Foreskin keratinocyte (primary cell): ENCODE measurements at places on chromosomes 7 and 10. TPM values are rescaled to one million over a fixed set of nuclear protein-coding genes. Genes with fewer than 3 reads are reported as not detected.

The CISD1 gene
- polyA plus RNA-seq: 61.8 and 71.2 TPM in 2 replicates

The TRPV5 gene
- not detected in 2 replicates for polyA plus RNA-seq

The KNDC1 gene
- 0.04 TPM in 1 of 2 replicates, not detected in the other for polyA plus RNA-seq

The CROT gene
- 5.6 and 7.0 TPM in 2 replicates for polyA plus RNA-seq

The TMEM178B gene
- polyA plus RNA-seq: not detected in 2 replicates

The SPDYE8 gene
- not detected in 2 replicates for polyA plus RNA-seq

The OPALIN gene
- not detected in 2 replicates for polyA plus RNA-seq

The SLC26A3 gene
- polyA plus RNA-seq: not detected in 2 replicates

The MYO1G gene
- 0.08 TPM in 1 of 2 replicates, not detected in the other for polyA plus RNA-seq

The CASTOR2 gene
- 0.46 and 0.82 TPM in 2 replicates for polyA plus RNA-seq

The PAX4 gene
- polyA plus RNA-seq: not detected in 2 replicates

The PRKCQ gene
- polyA plus RNA-seq: 4.1 and 4.3 TPM in 2 replicates

The MLXIPL gene
- 0.31 and 1.3 TPM in 2 replicates for polyA plus RNA-seq

DNA sequence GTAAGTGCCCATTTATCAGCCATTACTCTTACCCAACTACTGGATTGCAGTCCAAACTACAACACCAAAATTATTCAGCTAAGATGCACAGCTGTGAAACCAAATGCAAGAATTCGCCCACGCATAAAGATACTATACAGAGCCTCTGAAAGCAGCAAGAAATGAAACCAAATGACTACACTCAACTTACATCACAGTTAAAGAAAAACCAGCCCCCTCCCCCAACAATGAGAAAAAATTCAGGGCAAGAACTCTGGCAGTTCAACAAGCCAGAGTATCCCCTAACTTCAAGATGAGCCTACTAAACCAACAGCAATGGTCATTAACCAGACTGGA, 209.1 kb upstream of the VWC2 start:
- no peak for DNase-seq

GRCh38 chr7:55502124-55502857, 70.0 kb downstream of the VOPP1 start:
- no peak for DNase-seq

DNA sequence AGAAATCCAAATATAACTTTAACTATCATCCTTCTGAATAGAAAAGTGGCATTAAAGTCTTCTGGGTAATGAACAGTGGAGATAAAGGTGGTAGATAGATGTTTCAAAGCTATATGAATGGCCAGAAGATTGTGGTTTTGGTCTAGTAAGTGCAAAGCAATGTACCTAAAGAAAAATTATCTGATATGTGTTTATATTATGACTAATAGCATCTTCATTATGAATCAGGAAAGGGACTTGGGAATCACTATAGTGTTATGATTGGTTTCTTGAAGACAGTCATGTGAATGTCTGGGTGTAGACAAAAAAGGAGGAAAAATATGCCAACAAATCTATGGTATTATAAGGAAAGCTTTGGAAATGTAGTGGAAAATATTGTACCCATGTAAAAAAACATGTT, 3.0 kb downstream of the ZNF518A start:
- DNase-seq: peak; percentile 55

- DNase-seq: no peak
Measured at GRCh38 chr10:70550459-70550858, 52.1 kb downstream of the PRF1 start.

GRCh38 chr10:27258838-27259812, 18.5 kb upstream of the ACBD5 start:
- DNase-seq: no peak

- no peak for DNase-seq
Measured at GRCh38 chr7:93232673-93233018, 480 bp downstream of the VPS50 start.

- peak; percentile 26 for DNase-seq
Measured at GRCh38 chr10:5776881-5777197, 36.4 kb downstream of the GDI2 start.

DNA sequence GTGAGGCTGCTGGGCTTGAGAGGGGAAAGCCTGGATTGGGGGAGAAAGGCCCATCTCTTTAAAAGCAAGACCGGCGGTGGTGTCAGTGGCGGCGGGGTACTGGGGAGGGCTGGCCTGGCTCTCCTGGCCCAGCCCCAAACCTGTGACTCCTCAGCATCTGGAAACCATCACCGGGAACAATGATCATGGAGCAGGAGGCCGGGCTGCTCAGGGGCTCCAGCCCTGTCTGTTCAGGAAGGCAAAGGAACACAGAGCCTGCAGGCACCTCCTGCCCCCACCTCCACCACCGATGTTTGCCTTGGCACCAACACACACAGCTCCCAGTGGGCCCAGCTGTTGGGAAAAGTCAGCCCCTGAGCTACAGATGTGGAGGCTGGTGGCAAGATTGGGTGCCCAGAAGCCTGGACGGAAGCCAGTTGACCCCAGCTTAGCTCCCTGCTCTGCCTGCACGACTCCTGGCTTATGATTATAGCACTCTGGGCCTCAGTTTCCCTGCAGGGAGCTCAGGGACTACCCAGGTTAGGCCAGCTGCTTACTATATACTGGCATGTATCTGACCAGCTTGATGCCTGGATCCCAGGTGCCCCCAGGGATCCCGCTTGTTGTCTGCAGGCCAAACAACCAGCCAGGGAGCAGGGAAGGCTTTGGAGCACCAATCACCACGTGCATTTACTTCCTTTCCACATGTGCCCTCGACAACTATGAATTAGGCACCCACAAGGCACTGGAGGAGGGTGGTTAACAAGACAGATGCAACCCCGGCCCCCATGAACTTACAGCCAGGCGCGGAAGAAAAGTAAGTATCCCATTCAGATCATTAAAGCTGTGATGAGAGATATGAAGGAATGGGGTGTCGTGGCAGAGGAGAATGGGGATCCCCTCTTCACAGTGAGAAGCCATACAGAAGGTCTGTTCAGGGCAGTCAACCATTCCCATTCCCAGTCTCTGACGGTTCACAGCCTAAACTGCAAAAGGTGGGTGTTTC, 37.3 kb downstream of the ZCCHC24 start:
- no peak for DNase-seq

DNA sequence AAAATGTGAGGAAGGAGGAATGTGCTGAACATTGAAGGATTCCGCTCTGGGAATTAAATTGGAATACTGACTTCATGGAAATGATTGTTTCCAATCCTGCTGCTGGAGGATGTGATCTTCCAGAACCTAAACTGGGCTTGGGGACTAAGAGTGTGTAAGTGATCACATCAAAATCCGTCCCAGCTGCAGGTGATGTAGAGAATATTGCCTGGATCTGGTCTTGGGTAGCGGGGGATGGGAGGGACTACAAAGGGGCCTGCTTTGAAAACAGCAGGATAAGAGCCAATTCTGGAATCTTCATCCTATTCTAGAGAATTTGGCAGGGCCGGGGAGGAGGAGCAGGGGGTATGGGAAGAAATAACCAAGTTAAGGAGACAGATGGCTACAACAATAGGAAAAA, 552.2 kb upstream of the FZD8 start:
- no peak for DNase-seq

DNA sequence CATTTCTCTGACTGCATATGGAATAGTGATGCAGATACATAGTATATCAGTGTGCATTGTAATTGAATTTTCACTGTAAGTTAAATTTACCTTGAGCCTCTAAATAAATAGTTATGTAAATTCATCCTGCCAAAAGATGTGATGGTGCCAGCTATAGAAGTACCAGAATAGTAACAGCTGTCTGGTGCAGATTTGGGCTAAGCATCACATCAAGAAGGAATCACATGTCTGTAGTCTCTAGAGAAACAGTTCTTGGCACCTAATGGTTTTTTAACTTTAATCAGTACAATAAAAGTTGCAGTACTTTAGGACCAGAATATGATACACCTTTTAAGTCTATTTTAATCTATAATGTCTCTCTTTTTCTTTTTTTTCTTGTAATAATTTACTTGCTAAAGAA, 17.4 kb downstream of the PLEKHA1 start:
- DNase-seq: no peak

DNA sequence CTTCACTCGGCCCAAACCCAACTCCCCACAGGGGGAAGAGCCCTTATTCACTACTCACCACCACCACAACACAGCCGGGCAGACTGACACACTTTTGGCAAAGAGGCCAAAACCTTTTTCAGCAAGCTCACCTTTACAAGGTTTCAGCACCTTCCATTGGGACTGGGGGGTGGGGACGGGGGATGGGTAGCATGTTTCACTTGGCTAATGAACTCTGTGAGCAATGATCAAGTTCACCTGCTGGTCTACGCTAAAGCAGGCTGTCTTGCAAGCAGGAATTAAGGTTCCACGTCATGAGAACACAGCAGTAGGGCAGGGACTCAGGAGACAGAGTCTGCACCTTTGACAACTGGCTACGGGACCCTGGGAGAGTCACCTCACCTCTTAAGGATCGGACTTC, 7.0 kb downstream of the FAM53B start:
- no peak for DNase-seq

GRCh38 chr7:123440101-123440548, 94.3 kb downstream of the IQUB start:
- no peak for DNase-seq

DNA sequence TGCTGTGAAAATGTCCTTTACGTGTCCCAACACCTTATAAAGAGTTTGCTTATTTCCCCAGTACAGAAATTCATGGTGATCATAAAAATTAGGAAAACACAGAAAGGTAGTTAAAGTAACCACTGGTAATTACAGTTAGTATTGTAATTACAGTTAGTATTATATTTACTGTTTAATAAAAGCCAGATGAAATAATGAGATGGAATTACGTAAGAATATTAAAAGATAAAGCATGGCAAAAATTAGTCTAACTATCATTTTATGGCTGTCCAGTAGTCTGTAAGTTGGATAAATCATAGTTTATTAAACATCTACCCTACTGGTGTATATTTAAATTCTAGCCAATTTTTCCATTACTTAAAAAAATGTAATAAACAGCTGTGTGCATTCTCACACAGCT, 638.8 kb downstream of the ACTR3B start:
- no peak for DNase-seq

DNA sequence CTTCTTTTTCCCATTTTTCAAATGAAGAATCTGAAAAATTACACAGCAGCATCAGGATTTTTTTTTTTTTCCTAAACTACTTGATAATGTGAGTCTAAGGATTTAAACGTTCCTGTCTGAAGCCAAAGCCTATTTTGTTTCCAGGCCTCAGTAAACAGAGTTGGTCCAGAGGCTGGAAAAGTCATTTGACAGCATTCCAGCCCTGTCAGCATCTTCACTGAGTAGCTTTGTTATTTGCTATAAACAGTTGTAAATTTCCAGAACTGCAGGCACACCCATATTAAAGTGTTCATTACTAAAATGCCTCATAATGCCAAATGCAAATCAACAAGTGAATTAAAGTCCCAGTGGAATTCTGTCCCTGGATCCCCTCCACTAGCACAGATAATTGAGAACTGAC, 35.5 kb upstream of the KMT2E start:
- no peak for DNase-seq

DNA sequence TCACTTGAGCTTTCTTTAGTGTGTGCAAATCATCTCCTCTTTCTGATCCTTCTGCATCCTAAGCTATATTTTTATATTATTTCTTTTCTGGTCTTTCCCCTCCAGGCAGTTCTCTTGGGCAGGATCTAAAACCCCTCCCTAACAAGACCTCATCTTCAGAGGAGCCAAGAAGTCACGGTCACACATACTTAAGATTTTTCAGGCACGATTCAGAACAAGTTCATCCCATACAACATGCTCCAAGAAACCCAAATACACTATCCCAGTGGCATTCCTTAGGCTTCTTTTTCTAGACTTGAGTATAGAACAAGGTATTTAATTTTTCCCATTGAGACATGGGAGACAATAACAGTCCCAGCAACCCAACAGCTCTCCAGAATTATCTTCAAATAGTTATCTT, 1251.5 kb downstream of the DNAJB9 start:
- DNase-seq: peak; percentile 39

DNA sequence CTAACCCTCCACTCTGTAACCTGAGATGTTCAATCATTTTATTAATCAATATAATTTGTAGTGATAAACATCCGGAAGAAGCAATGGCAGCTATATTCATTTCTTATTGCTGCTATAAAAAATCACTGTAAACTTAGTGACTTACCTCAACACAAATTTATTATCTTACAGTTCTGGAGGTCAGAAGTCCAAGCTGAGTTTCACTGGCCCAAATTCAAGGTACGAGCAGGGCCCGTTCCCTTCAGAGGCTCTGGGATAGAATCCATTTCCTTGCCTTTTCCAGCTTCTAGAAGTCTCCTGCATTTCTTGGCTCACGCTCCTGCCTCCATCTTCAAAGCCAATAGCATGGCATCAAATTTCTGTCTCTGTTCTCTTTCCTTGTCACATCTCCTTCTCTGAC, 279.5 kb upstream of the SP8 start:
- DNase-seq: no peak

- no peak for DNase-seq
Measured at GRCh38 chr7:55157764-55158105, 138.9 kb downstream of the EGFR start.

DNA sequence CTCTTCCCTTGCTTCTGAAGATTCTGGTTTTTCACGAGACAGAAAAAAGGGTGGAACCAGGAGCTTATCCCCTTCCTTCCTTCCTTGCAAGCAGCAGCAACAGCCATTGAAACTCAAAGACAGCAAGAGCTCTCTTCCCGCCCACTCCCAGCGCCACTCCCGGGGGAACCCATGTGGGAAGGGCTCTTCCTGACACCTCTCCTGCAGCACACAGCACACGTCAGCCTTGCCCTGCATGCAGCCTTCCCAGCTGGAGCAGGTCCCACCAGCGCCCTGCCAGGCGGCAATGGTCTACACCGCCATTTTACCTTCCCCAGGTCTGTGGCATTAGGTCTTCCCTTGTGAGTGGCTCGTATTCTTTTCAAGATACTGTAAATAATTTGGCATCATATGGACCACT, 161.8 kb downstream of the MGMT start:
- no peak for DNase-seq

GRCh38 chr7:48760528-48761265, 163.7 kb upstream of the CDC14C start:
- no peak for DNase-seq

- DNase-seq: no peak
Measured at GRCh38 chr7:45709168-45710042, 135.2 kb downstream of the ADCY1 start.

DNA sequence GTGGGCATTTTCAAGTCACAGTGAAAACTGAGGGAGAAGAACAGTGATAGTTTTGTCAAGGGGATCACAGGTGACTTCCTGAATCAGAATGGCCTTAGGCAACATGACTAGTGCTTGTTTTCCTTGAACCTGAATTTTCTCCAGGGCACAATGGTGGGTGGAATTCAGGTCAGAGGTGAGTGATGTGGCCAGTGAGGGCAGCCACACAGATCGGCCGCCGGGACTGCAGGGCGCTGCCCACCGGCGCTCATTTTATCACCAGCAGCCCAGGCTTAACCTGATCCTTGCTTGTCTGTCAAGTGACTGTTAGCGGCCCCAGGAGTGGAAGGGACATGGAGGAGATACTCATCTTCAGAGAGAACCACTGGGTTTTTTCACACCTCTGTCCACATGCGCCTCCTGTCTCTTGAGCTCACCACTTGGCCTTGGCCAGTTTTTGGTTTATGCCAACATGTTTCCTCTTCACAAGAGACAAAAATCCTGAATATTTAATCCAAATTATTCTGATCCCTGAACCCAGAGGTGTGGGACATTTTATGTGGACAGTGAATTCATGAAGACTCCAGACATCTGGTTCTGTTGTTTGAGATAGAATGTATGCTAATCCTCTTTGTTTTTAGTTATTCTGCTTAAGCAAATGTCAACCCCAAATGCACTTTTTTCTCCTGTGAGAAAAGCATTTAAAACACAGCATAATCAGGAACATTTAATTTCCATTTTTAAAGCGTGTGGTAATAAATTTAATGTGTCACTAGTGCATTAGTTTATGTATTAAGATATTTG, 108.7 kb downstream of the DOCK1 start:
- DNase-seq: no peak
